ENCODE measurements at places on chromosomes 4 and X.

- no peak for DNase-seq
Observed at GRCh38 chr4:4913147-4913561, 53.7 kb downstream of the MSX1 start.

DNA sequence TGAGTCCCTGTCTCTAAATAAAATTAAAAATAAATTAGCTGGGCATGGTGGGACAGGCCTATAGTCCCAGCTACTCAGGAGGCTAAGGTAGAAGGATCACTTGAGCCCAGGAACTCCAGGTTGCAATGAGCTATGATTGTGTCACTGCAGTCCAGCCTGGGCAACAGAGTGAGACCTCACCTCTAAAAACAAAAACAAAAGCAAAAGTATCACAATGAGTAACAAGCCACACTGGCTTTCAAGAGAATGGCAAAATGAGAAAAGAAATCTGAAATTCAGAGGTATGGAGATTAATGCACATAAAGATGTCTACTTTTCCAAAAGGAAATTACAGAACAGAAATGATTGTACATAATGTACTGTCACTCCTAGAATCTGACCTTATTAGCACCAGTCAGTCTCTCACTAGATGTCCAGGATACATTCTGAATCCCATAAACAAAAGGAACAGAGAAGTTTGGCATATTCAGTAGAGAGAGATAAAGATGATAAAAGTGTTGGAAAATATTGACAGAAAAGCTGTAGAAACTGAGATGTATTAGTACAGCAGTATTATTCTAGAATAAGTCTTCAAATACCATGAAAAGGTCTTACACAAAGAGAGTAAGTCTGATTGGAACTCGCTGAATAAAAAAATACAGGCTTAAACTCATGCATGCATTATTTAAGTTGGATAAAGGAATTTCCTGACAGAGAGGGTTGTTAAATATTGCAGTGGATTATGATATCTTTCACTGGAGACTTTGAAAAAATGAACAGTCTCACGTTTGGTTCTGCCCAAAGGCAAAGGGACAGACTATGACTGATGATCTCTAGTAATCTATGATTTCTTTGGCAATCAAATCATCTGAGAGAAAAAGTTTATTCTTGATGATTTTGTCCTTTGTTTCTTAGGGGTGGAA lies 102.5 kb downstream of the SH3RF1 start:
- peak; percentile 22 for DNase-seq

DNA sequence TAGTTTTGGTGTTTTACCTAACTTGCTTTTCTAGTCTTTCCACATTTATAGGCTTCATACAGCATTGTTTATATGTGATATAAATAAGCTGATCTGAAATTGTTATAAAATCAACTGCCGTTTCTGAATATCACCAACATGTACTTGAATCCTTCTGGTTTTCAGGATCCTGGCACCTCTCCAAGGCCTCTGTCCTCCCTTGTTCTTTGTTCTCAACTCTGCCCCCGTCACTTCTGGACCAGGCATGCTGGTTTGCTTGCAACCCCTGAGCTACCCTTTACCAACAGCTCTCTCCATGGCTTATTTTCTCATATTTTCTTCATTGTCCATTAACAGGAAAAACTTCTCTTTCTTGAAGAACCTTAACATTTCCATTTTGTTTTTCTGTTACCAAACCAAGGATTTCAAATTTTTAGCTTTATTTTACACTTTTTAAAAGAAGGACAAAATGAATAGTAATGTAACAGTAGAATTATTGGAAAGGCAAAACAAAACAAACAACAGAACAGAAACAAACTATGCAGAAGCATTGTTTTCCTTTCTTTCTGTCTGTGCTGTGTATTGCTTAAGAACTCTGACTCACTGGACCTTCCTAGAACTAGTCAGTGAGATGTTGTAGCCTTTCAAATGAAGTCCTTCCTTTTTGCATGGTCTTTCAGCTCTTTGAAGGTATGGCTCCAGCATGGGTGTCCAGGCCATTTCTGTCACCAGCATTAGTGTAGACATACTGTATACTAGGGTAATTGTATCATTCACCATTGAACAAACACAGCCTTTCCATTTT lies 44.8 kb downstream of the BANK1 start:
- peak; percentile 34 for DNase-seq

- DNase-seq = no peak
Observed at GRCh38 chrX:123830309-123830708, 29.5 kb upstream of the XIAP start.

GRCh38 chrX:25337841-25338240 lies 322.1 kb upstream of the ARX start:
- no peak for DNase-seq

DNA sequence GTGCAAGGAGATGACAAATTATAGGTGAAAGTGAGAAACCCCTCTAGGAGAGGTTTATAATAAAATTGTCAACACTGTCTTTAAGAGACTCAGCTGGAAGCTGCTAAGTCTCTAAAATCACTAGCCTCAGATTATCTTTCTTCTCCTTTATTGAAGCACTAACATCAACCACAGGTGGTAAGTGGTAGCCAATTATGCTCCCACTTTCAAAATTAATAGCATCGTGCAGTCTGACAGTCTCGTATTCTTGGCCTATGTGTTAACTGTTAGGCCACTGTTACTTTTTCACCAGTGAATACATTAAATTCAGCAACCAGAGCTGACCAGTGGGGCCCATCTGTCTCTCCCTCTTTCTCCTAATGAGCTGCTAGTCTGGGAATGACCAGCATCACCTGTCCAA lies 674.1 kb downstream of the RAPGEF2 start:
- DNase-seq = no peak

- no peak for DNase-seq
Observed at GRCh38 chr4:183035256-183035655, 63.8 kb upstream of the WWC2 start.

DNA sequence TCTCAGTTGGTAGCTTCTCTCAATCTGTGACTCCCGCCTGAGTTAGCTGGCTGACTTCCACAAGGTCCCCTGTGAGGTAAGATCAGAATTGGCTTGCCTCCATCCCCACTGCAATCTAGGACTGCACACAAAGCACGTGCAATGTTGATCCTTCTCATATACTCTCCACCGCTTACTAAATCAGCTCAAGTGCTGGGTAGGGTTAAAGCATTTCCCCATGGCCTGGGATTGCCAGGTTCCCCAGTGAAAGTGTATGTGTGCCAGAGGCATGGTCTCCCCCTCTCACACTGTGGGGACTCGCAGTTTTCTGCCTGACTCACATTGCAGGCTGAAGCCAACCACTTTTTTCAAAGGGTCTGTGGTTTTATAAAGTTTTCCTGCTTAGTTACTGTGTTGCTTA lies 886.9 kb downstream of the FAM133A start:
- DNase-seq = no peak

- peak; percentile 90 for DNase-seq
Observed at GRCh38 chrX:110563282-110563681, 204.6 kb downstream of the RTL9 start.

- DNase-seq = peak; percentile 71
Observed at GRCh38 chrX:46770000-46770816, 11.3 kb upstream of the SLC9A7 start.

DNA sequence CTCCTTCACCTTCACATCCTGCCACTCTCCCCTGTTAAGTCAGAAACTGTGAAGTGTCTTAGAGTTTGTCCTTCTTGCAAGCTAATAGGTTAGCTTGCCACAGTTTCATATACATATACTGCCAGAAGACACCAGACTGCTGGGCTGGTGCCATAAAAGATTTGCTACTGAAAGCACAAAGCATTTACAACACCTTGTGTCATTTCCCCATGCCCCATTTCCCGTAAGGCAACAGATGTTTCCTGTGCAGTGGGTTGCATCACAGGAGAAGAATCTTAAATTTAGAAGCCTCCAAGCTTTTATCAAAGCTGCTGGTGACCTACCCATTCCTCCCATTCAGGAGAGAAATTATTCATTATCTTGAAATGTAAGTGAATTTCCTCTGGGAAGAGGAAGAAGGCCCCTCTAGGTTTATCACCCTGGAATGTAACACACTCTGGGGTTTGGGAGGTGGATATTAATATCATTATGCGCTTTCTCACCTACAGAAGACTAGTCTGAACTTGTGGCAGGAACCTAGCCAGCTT lies 34.5 kb upstream of the RAB33B start:
- DNase-seq = peak; percentile 42

- DNase-seq = no peak
Observed at GRCh38 chr4:133624744-133625143, 475.6 kb downstream of the PCDH10 start.

GRCh38 chr4:77203380-77204197 lies 46.6 kb downstream of the CCNG2 start:
- peak; percentile 82 for DNase-seq

DNA sequence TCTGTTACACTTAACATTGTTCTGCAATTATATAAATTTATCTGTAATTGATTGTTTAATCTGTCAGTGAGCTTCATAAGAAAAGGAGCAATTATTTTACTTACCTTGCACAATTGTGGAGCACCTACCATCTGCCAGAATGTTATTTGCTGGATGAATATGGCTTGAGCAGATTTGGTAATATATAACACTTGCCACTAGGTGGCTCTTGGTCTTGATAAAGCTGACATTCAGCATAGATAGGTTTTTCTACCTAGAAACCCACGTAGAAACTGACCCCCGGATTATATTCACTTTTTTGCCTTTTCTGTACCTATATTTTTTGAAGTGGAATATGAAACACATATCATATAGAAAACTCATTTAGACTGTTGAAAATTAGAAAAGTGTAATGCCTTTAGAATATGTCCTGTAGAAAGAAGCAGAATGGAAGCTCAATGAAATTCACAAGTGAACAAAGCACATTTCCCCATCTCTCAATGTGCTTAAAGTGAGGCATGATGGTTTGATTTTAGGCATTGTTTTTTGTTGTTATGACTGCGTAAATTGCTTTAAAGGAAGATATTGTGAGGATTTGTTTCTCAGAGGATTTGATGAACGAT lies 9.5 kb downstream of the RBPJ start:
- DNase-seq = peak; percentile 66
